ENCODE measurements at places on chromosomes 3 and 15.

DNA sequence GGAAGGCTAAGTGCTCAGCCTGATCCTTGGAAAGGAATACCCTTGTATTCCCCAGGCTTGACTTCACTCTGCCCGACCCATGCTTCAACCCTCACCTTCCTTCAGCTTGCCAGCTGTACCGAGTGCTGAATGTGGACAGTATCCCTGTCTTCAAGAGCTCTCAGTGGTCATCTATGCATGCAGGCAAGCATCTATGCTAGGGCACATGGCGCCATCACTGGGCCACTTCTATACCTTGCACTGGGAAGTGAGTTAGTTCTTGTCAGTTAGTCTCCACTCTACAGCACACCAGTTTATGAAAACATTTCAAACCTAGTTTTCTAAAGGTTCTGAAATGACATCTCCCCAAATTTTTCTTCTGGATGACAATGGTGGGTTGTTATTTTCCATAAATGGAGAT is 82.0 kb upstream of the MYRIP start:
- DNase-seq: no peak

- no peak for DNase-seq
Measured at GRCh38 chr15:43299884-43300283, 30.5 kb downstream of the LCMT2 start.

DNA sequence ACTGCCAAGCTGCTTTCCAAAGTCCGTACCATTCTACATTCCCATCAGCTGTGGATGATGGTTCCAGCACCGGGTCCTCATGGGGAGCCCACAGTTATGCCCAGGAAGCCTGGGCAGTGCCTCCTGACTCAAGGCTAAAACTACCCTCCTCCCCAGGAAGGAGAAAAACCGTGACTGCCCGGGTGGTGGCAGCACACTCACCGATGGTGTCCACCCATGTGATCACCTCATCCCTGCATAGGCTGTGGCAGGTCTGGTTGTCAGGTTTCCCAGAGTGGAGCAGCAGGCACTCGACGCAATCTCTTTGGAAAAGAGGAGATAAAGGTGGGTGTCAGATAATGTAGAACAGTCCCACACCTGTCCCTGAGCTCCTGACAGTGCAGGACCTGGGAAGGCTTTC is 38.6 kb downstream of the UMPS start:
- no peak for DNase-seq

DNA sequence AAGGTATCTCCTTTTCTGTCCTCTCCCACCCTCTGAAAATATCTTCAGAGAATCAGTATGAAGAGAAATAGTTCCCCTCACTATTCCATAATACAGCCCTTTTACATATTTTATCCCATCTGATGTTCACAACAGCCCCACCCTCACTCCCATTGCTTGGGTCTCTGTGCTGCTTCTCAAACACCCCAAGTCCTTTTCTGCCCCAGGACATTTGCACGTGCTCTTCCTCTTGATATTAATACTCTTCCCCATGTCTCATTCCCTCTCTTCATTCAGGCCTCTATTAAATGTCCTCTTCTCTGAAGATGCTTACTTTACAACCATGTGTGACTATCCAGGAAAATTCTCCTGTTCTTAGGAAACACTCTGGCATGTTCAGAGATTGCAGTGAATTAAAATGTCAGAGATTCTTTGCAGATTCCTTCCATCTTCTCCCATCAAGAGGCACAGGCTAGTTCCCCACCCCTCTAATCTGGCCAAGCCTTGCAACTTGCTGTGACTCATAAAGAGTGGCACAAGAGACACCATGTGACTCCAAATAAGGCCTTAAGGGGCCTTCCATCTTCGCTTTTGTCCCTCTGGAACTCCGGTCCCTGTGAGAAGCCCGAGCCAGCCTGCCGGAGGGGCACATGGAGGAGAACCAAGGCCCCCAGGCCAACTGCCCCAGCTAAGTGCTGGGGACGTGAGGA is 128.5 kb downstream of the CHSY1 start:
- DNase-seq: no peak

DNA sequence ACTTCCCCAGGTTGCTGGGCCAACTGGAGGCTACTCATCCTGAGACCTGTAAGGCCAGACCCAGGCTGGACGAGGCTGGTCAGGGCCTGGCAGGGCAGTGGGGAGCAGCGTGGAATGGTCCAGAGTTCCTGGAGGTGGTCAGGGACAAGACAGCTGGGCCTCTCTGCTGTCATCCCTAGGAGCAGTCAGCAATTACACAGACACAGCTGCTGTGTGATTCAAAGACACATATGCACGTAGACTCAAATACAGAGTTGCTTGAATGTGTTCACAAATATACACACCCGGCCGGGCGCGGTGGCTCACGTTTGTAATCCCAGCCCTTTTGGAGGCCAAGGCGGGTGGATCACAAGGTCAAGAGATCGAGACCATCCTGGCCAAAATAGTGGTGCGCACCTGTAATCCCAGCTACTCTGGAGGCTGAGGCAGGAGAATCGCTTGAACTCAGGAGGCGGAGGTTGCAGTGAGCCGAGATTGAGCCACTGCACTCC is 1.5 kb upstream of the CD276 start:
- DNase-seq: no peak

DNA sequence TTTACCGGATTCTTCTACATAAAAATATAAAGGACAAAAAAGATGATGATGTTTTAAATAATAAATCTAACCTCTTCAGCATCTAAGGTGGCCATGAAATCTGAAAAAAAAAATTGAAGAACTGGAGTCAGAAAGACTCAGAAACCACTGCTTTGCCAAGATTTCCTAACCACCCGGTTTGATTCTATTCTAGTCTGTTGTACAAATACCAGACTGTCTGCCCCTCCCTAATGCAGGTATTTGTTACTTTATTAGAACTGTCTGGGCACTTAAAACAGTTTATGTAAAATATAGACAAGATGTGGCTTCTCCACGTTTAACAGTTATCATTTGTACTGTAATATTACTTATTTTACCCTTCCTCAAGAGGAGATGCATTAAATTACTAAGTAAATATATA is 48.8 kb downstream of the UACA start:
- no peak for DNase-seq

DNA sequence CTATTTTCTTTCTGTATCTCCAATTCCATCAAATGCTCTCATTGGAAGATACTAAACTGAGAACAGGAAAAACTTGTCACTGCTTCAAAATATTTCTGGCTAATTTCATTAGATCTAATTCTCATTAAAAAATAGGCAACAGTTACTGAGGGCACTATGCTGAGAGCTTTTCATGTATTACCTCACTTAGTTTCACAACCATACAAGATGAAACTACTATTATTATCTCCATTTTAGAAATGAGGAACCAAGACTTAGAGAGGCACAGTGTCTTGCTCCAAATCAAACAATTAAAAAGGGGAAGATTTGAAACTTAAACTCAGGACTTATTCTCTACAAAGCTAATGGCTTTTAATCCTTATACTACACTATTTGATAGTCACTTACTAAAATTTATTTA is 7.2 kb upstream of the OTOL1 start:
- no peak for DNase-seq

DNA sequence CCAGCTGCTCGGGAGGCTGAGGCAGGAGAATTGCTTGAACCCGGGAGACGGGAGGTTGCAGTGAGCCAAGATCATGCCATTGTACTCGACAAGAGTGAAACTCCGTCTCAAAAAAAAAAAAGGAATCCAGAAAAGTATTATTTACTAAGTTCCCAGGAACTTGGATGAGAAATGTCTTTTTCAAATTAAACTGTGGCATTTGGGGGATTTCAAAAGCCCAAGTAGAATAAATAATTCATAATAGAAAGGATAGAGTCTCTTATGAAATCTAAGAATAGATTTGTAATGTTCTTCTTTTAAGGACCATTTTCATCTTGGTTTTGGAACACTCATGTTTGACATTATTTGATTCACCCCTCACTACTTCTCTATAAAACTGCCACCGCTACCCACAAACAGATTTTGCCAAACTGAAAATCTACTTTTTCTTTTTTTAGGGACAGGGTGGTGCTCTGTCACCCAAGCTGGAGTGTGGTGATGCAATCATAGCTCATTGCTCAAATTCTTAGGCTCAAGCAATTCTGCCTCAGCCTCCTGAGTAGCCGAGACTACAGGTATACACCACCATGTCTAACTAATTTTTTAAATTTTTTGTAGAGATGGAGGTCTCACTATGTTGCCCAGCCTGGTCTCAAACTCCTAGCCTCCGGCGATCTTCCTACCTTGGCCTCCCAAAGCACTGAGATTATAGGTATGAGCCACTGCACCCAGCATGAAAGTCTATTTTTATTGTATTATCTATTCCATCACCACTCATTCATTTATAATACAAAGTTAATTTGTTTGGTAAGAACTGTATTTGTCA is 99.3 kb downstream of the SENP2 start:
- no peak for DNase-seq
